Panc1 (cell line): ENCODE measurements at places on chromosomes 12 and 14.

- no peaks in the 10 kb centered on the region for H3K27me3 ChIP-seq
- no peak overlapping the region for H3K27ac ChIP-seq
- no peaks in the 10 kb centered on the region for H3K36me3 ChIP-seq
- H3K4me3 ChIP-seq: no peak overlapping the region
- no peak for DNase-seq
- H3K4me1 ChIP-seq: no peaks in the 10 kb centered on the region
Measured at GRCh38 chr12:43145481-43145880, 406.5 kb downstream of the ADAMTS20 start.

GRCh38 chr14:74579447-74580274 is 32.4 kb downstream of the LTBP2 start:
- H3K36me3 ChIP-seq: no peaks in the 10 kb centered on the region
- no peak for DNase-seq
- H3K4me3 ChIP-seq: no peak overlapping the region

DNA sequence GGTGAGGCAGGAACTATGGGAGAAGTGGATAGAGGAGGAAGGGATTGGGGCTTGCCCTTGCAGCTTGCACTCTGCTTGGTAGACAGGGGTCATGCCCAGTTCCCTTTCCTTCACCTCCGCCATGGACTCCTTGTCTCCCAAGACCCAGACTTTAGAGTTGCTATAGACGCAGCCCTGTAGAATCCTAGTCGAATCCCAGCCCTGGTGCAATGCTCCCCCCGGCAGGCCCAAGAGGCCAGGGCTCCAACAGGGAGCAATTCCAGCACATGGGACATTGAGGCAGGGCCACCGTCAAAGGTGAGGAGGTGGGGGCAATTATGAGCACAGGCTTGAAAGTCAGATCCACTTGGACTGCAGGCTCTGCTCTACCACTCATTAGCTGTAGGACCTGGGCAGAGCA is 29.5 kb upstream of the BCDIN3D start:
- H3K36me3 ChIP-seq: no peaks in the 10 kb centered on the region
- peaks cover 39% of the 10 kb centered on the region for H3K4me1 ChIP-seq
- H3K27ac ChIP-seq: peak overlapping the region; percentile 25; the same call in 1 of the 2 replicates
- no peak for DNase-seq
- no peak overlapping the region for H3K4me3 ChIP-seq

DNA sequence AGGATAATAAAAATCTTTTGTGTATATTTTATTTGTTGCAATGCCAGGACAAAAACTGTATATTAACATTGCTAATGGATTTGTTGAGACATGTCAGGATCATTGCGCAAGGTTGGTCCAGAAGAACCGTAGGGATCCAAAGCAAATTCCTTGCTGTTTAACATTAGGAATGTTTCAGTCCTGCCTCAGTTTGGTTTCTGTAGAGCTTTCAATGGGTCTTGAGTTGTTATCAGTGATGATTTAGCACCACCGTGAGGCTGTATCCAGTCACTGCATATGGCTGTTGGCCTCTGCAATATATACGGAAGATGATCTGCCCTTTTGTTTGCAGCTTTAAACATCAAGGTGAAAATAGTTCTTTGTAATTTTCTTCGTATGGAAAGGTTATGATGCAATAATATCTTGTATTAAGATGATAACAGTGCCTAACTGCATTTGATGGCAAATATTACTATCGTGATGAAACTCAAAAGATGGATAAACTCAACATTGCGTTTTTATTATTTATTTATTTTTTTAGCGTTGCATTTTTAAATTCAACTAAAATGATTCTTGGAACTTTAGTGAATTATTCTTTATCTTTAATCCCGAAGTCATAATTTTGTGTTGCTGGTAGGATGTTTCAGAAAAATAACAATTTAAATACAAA is 231.2 kb downstream of the AKAP6 start:
- no peak overlapping the region for H3K27ac ChIP-seq
- H3K4me3 ChIP-seq: no peak overlapping the region
- H3K4me1 ChIP-seq: no peaks in the 10 kb centered on the region
- peak; percentile 30 for DNase-seq
- no peaks in the 10 kb centered on the region for H3K27me3 ChIP-seq
- no peaks in the 10 kb centered on the region for H3K36me3 ChIP-seq

- no peak overlapping the region for H3K27ac ChIP-seq
- H3K4me1 ChIP-seq: peaks cover under 1% of the 10 kb centered on the region; the same call in 1 of the 2 replicates
- no peak for DNase-seq
- 0 out of 2 replicates have a peak, but pooled peaks cover 1% of the 10 kb centered on the region for H3K36me3 ChIP-seq
Measured at GRCh38 chr12:105240228-105240627, 4.3 kb upstream of the APPL2 start.

- no peak overlapping the region for H3K27ac ChIP-seq
- DNase-seq: no peak
- H3K36me3 ChIP-seq: no peaks in the 10 kb centered on the region
- H3K4me1 ChIP-seq: no peaks in the 10 kb centered on the region
- H3K4me3 ChIP-seq: no peak overlapping the region
Measured at GRCh38 chr14:52015411-52016030, 26.2 kb downstream of the RTRAF start.

DNA sequence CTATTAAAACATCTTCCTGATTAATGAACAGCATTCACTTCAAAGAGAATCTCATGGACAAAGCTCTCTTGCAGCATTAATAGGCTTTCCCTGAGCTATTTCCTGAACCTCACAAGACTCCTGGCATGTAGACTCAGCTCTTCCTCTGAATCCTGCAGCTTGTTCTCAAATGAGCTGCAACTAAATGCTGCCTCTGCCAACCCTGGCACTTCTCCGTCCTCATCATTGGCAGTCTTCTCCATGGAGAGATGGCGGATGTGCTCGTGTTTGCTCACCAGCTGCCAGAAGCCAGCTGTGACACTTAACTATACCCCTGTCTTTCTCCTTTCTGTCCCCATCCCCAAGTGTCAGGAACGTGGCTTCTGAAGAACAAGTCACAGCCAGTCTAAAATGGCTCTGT is 232.1 kb downstream of the FOXN3 start:
- no peaks in the 10 kb centered on the region for H3K4me1 ChIP-seq
- no peak for DNase-seq
- no peak overlapping the region for H3K27ac ChIP-seq
- no peaks in the 10 kb centered on the region for H3K36me3 ChIP-seq
- no peak overlapping the region for H3K4me3 ChIP-seq

DNA sequence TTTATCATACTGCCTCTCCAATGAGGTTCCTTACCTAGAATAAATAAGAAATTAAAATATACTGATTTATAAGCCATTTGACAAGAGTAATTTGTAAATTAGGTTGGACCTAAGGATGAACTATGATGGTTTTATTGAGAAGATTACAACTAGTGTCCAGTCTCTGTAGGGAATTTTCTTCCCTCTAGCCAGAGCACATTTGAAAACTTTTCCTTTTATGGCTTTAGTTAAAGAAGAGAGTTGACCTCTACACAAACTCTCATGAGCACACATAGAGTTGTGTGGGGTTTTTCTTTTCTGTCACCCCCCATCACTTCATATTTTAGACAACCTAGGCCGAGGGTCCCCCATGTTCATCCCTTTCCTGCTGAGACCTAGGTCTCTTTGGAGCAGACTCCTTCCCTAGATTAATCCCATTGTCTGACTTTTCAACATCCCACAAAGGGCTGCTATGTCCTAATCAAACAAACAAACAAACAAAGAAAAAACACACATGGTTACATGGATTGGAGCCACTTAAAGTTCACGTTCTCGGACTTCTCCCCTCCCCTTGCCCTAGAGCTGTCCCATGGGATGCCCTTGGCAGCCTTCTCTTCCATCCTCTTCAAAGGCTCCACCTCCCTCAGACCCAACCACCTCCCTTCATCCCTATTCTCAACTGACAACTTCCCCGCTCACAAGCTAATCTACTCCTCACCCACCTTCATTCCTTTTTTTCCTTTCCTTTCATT is 40.7 kb downstream of the GPR135 start:
- H3K27me3 ChIP-seq: no peaks in the 10 kb centered on the region
- H3K27ac ChIP-seq: no peak overlapping the region
- no peak for DNase-seq
